ENCODE measurements at places on chromosomes 12 and 14.
A peak's percentile ranks its signal among the peaks of the same experiment; 100 is the strongest.

DNA sequence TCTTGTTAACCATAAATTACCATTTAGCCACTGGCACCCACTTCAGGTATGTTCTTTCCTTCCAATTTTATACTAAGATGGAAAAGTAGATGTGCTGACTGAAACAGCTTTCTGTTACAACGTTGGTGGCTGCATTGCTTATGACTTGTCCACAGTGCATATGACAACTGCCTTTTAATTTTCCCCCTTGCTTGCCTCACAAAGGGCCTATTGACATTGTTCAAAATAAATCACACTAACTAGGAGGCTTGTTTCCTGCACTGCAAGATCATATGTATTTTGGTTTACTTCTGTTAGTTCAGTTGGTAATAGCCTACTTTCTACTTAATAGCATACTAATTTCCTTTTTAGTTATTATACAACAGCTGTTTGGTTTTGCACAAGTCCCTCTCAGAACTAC, 55.4 kb downstream of the SCAF11 start:
- H3K4me1 ChIP-seq, result peaks cover 4% of the 10 kb centered on the region
- no peak overlapping the region for H3K4me3 ChIP-seq
- no peak for DNase-seq
- peaks cover 28% of the 10 kb centered on the region for H3K36me3 ChIP-seq
- no peaks in the 10 kb centered on the region for H3K27me3 ChIP-seq

GRCh38 chr12:1324910-1325309, 269.5 kb downstream of the FBXL14 start:
- no peak for DNase-seq
- H3K27me3 ChIP-seq, result no peaks in the 10 kb centered on the region
- H3K4me1 ChIP-seq, result peaks cover 4% of the 10 kb centered on the region
- no peaks in the 10 kb centered on the region for H3K36me3 ChIP-seq
- no peak overlapping the region for H3K27ac ChIP-seq
- H3K4me3 ChIP-seq, result no peak overlapping the region

GRCh38 chr12:6459004-6459337, 7.1 kb downstream of the TAPBPL start:
- H3K27ac ChIP-seq, result peak overlapping the region; percentile 71
- no peak for DNase-seq
- H3K4me1 ChIP-seq, result peaks cover 63% of the 10 kb centered on the region
- H3K36me3 ChIP-seq, result peaks cover 60% of the 10 kb centered on the region
- peak overlapping the region; percentile 15 for H3K4me3 ChIP-seq

DNA sequence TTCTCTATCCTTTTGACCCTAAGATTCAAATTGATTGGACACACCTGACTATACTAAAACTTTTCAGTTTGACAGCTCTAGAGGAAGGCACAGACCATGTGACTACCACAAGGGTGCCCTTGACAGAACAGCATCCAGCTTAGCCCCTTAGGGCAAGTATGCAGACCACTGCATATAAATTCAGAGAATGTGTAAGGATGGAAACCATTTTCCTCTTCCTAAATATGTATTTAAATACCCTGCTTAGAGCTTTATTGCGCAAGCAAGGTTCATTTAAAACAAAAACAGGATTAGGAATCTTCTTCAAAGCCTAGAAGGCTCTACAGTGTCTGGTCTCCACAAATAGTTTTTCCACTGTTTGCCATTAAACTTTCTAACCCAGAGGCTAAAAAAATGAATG, 202.8 kb downstream of the MED13L start:
- H3K27me3 ChIP-seq, result no peaks in the 10 kb centered on the region
- H3K36me3 ChIP-seq, result peaks cover 6% of the 10 kb centered on the region
- H3K4me1 ChIP-seq, result peaks cover 9% of the 10 kb centered on the region
- DNase-seq, result no peak
- no peak overlapping the region for H3K27ac ChIP-seq

DNA sequence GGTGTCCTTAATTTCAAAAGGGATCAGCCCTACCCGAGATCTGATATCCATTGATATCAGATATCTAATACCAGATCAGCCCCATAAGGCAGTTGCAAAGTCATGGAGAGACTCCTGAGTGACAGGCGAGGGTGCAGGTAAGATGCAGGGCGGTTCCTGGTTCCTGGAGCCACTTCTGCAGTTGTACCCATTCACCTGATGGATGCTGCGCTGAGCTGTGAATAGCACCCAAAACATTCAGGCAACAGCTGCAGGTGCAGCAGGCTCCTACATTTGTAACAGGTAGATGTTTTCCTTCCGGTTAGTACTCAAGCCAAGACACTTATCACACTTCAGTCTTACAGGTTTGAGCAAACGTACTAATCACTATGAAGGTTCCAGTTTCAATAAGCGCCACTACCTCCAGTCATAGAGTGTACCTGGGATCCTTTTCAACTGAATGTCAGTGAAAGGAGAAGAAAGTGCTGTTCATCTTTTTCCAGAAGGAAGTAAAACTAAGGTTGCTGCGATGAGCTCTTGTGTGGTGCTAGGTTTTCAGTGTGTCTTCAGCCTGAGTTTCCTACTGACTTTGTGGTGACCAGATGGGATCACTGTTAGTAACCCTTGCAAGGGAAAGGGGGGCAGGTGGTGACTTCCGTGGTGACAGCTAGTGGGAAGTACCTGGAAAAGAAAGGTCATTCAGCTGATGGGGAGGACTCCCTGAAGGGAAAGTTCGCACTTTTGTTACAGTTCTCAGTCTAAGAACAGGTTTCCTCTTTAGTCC, 1.9 kb downstream of the ATP6V0A2 start:
- peak overlapping the region; percentile 84 for H3K27ac ChIP-seq
- H3K36me3 ChIP-seq, result peaks cover 2% of the 10 kb centered on the region
- peak overlapping the region; percentile 93 for H3K4me3 ChIP-seq
- no peaks in the 10 kb centered on the region for H3K27me3 ChIP-seq
- DNase-seq, result no peak

DNA sequence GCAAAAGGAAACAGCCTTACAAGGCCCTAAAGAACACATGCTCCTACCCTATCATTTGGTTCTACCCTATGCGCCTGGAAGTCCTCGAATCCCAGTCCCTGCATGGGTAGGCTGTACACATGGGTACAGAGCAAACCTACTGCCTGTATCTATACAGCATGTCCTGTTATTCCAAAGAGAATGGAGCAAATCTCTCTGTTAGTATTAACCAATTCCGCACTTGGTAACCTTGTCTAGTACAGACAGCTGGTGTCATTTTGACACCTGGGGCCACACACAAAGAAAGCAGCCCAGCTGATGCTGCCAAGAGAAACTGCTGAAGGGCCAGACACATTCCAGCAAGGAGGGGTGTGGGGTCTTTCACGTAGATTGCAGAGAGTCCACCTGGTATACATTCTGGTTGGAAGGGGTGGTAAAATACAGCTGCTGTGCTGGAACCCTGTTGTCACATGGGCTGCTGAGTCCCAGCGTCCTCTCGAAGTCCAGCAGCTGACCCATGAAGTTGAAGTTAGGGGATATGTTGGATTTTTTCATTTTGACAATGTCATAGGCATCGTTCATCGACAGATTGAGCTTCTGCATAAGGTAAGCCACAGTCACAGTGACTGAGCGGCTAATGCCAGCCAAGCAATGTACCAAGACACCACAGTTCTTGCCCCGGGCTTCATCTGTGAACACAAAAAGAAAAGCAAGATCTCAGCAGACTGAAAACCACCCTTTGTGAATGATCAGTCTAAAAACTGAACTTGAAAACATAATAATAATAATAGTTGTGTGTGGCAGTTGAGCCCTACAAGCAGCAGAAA, 3.2 kb downstream of the DUSP6 start:
- peaks cover 43% of the 10 kb centered on the region for H3K4me1 ChIP-seq
- peak overlapping the region; percentile 98 for H3K4me3 ChIP-seq
- no peak for DNase-seq
- H3K36me3 ChIP-seq, result peaks cover 44% of the 10 kb centered on the region

DNA sequence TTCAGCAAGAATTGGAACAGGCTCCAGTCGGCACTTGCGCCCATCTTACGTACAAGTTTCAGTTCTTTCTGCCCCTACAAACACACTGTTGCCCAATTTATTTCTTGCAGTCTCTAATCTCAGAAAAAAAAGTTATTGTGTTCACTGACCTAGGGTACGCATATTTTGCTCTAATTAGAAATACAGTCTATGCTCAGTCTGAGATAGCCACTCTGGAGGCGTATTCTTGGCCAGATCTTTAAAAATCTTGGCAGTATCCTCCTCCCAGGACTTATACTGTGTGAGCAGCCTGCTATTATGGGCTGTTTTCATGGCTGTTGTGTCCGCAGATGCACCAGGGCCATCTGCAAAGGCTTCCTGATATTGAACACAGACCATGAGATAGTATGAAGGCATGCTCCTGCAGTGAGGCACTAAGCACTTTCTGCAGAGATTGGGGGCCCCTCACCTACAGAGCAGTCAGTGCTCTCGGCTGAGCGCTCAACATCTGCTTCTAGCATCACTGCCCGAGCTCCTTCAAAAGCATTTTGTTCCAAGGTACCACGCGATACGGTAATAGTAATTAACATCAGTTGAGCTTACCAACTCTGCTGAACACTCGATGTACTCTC, 57.9 kb downstream of the PPM1H start:
- no peak overlapping the region for H3K4me3 ChIP-seq
- no peak for DNase-seq
- H3K27me3 ChIP-seq, result no peaks in the 10 kb centered on the region
- H3K36me3 ChIP-seq, result no peaks in the 10 kb centered on the region
- no peaks in the 10 kb centered on the region for H3K4me1 ChIP-seq
- H3K27ac ChIP-seq, result no peak overlapping the region

GRCh38 chr14:22769369-22769768, 2.9 kb downstream of the OXA1L start:
- peak overlapping the region; percentile 7 for H3K27ac ChIP-seq
- peaks cover 33% of the 10 kb centered on the region for H3K4me1 ChIP-seq
- peaks cover 50% of the 10 kb centered on the region for H3K36me3 ChIP-seq

GRCh38 chr14:67532998-67533753, at the start of gene PLEKHH1:
TSS of gene PLEKHH1 (plus strand) at chr14:67533290. CDS start at chr14:67541868, 8,578 bp downstream.
- peaks cover 7% of the 10 kb centered on the region for H3K4me1 ChIP-seq
- H3K36me3 ChIP-seq, result no peaks in the 10 kb centered on the region
- no peak within 1 kb of the TSS for H3K27ac ChIP-seq
- peak within 1 kb of the TSS; percentile 69 for H3K4me3 ChIP-seq

DNA sequence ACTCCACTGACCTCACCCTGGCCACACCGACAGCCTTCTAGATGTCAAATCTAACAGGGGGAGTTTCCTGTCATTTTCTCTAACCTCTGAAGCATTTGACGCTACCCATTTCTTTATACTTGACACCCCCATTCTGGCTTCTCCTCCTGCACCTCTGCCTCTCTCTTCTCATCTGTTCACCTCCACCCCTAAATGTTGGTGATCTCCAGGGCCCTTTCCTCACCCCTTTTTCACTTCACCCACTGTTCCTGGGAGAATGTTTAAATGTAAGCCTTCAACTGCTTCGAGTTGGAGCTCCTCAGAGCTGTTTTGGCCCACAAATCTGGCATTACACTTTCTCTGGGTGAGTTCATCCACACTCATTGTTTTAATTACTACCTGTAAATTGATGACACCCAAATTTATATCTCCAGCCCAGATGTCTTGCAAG, 452 bp upstream of the RABGGTA start:
- H3K4me1 ChIP-seq, result peaks cover 37% of the 10 kb centered on the region
- DNase-seq, result no peak
- no peaks in the 10 kb centered on the region for H3K27me3 ChIP-seq
- H3K4me3 ChIP-seq, result peak overlapping the region; percentile 79

DNA sequence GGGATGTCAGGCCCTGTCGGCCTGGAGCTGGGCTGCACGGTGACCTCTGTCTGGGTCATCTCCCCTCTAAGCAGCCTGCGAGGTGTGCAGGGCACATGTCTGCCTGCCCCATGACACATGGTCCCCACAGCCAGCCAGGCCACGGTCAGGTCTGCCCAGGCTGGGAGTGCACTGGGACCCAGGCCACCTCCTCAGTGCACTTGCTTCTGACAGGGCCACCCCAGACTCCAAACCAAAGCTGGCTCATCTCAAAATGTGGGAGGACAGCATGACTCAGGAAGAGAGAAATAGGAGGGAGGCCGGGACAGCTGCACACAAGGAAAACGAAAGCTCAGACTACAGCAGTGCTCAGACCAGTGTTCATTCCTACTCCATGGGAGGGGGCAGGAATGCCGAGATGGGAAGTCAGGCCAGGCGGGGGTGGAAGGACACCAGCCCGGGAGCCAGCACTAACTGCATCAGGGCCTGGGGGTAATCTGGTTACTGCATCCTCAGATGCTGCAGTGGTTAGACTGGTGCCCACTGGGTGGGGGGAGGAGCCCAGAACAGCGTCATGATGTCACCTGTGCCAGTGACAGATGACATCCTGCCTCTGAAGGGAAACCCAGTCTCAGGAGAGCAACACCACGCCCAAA, 4.0 kb downstream of the P2RX2 start:
- H3K27ac ChIP-seq, result peak overlapping the region; percentile 49
- peaks cover 4% of the 10 kb centered on the region for H3K4me1 ChIP-seq
- no peak overlapping the region for H3K4me3 ChIP-seq
- H3K36me3 ChIP-seq, result peaks cover 8% of the 10 kb centered on the region
- DNase-seq, result no peak

- no peak for DNase-seq
- H3K4me3 ChIP-seq, result peak overlapping the region; percentile 90
- peaks cover 14% of the 10 kb centered on the region for H3K36me3 ChIP-seq
These were observed 1.3 kb upstream of the ATP5MC2 start for GRCh38 chr12:53677016-53677799.

GRCh38 chr14:105852378-105853088, 326.1 kb downstream of the TMEM121 start:
- no peak for DNase-seq
- H3K4me1 ChIP-seq, result peaks cover 4% of the 10 kb centered on the region
- H3K27ac ChIP-seq, result no peak overlapping the region
- peaks cover 3% of the 10 kb centered on the region for H3K36me3 ChIP-seq
- H3K27me3 ChIP-seq, result no peaks in the 10 kb centered on the region
- no peak overlapping the region for H3K4me3 ChIP-seq

DNA sequence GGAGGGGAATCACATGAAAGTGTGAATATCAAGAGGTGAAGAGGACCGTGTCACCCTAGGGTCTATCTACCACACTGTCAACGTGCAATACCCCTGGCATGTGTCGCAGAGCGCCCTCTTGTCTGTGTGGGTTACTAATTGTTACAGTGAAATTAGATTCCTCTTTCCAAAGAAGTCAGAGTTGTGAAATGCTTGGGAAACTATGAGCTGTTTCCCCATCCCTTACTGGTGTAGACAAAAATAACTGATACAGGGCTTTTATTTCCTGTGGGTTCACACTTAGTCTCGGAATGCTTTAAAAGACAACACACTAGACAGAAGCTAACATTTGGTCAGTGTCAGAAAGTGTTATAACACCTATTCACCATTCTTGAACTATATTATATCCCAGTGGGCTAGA, 597.3 kb downstream of the NRXN3 start:
- H3K4me3 ChIP-seq, result no peak overlapping the region
- H3K4me1 ChIP-seq, result no peaks in the 10 kb centered on the region
- no peaks in the 10 kb centered on the region for H3K36me3 ChIP-seq
- H3K27me3 ChIP-seq, result peaks cover 2% of the 10 kb centered on the region
- no peak overlapping the region for H3K27ac ChIP-seq
- no peak for DNase-seq

DNA sequence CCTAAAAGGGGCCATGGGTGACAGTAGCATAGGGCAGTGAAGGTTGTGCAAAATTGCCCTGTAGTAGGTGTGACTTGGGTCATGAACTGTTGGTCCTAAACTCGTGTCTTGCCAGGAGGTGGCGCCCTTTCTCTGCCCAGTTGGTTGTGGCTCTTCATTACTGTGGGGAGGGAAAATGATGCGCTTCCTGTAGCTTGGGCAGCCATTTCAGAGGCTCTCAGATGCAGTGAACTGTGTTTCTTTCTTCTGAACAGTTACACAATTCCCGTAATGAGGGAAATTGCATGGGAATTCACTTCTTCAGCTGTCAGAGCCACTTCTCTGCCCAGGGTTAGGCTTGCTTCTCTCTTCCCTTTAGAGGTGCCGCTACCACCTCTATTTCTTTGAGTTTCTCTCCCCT, 148.1 kb upstream of the NRXN3 start:
- no peak overlapping the region for H3K4me3 ChIP-seq
- peaks cover 7% of the 10 kb centered on the region for H3K27me3 ChIP-seq
- no peaks in the 10 kb centered on the region for H3K36me3 ChIP-seq
- DNase-seq, result peak; percentile 66
- H3K27ac ChIP-seq, result no peak overlapping the region

Measured in activated naive CD8-positive, alpha-beta T cell treated with anti-CD3 and anti-CD28 coated beads, Interleukin-2, amount 10 ng/mL, durations not matched to agents 7 days and 5 days (primary cell).